ENCODE measurements at places on chromosomes 5 and 9.

DNA sequence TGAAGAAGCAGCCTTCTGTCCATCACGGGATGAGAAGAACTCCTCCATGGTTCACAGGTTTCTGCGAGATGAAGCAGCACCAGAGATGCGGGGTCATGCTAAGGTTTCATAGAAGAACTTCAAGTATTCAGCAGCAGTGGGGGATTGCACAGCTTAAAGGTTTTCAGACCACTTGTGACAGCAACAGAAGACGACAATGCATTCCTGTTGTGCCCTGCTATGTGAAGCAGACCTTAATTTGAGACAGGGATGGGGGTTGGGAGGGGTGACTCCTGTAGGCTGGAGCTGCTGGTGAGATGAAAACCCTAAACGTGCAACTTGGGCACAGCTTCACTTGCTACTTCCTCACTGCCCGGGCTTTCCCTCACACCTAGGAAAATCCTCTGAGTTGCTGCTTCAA lies 256.0 kb downstream of the SLIT3 start:
- DNase-seq, result no peak

GRCh38 chr5:142548739-142549275 lies 137.1 kb downstream of the FGF1 start:
- peak; percentile 40 for DNase-seq

- peak; percentile 87 for DNase-seq
These were observed 11.3 kb upstream of the DIPK1B start for GRCh38 chr9:136700959-136701667.

DNA sequence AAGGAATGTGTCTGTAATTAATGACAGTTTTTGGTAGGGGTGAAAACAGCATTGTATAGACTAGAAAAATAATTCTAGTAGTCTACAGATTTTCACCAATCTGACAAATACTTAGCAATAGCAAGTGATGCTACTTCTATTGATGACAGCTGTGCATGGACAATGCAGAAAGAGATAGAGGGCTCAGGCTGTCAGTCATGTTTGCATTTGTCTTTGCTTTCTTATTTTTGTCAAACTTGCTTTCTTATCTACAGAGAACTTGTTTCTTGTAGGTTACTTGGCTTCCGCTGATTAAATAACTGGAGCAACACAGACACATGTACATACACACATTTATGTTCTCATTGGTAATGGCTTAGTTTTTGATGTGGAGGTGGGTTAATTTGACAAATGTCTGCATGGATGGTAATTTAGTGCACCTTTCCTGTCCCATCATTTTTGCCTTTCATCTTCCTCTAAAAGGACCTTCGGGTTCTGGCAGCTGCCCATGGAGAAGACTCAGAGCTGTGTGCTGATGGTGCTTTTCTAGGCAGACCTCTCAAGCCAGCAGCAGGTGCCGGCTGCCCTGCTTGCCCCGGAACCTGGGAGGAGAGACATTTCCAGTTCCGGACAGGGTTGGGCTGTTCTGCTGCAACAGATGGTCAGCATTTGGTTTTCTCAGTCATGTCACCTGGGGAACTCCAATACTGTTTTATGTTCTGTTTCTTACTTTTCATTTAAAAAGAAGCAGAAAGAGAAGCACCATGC lies 28.8 kb downstream of the CAMK4 start:
- no peak for DNase-seq

DNA sequence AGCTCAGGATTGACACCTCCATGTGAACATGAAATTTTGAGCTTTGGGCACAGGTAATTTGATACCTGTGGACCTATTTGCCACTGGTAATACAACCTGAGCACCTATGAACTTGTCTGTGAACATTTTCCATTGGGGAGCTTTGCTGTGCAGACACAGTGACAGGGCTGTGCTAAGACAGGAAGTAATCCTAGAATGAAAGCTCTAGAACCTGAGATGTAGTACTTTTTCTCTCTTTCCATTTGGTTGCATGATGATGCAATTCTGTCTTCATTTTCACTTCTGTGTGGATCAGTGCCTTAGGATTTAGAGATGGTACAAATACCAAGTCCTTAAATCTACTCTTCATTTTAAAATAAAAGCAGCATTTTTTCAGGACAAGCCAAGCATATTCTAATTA lies 216.9 kb downstream of the NR3C1 start:
- no peak for DNase-seq

- DNase-seq, result no peak
These were observed 116.0 kb downstream of the ZNF354C start for GRCh38 chr5:179176166-179176565.

DNA sequence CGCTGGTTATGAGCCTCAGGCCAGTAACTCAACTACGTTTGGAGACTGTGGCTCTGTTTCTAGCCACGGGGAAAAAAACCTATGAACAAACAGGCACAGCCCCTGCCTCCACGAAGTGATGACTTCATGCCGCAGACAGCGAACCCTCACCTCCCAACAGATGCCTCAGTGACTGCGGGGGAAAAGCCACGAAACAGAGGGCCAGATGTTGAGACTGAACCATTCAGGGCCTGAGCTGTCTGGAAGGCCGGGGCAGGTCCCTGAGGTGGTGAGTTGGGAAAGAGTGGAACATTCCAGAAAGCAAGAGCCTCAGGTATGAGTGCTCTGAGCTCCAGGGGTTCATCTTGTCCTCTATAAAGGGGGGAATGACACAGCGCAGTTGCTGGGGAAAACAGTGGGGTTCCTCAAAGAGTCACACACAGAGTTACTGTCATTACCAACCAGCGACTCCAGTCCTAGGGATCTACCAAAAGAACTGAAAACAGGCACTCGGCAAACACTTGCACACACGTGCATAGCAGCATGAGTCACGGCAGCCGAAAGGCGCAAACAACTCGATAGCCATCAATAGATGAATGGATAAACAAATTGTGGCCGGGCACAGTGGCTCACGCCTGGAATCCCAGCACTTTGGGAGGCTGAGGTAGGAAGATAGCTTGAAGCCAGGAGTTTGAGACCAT lies 15.3 kb downstream of the PLPP7 start:
- DNase-seq, result no peak

DNA sequence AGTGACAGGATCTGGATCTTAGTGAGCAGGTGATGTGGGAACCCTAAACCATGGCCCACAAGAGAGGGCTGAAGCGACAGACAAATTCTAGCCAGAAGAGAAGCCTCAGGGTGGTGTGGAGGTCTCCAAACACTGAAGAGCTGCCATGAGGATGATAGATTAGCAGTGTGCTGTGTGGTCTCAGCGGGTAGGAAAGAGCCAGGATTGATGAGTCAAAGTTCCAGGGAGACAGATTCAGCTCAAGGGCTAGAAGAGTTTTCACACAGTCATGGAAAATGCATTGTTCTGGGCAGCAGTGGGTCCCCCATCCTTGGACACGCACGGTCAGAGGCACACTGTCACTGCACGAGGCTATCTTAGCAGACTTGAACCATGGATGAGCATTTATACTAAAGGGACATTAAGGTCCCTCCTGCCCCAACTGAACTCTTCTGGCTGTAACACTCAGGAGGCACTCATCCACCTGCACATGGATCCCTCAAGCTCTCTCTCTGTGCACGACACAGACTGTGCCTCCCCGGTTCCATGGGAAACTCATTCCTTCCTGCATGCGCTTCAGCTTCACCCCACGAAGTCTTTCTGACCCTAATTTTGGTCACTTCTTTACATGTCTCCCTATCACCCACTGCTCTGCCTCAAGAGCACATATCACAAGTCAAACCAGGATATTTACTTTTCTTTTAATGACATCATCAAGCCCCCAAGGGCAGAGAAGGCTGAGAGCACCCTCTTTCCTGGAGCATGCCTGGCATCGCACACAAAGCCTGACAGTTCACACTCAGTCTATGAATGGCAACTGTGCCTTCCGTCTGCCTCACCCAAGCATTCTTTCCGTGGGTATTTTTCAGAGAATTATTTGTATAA lies 84.8 kb downstream of the TLE1 start:
- no peak for DNase-seq

- DNase-seq, result peak; percentile 48
These were observed 83.9 kb upstream of the GRAMD2B start for GRCh38 chr5:126339215-126339805.

DNA sequence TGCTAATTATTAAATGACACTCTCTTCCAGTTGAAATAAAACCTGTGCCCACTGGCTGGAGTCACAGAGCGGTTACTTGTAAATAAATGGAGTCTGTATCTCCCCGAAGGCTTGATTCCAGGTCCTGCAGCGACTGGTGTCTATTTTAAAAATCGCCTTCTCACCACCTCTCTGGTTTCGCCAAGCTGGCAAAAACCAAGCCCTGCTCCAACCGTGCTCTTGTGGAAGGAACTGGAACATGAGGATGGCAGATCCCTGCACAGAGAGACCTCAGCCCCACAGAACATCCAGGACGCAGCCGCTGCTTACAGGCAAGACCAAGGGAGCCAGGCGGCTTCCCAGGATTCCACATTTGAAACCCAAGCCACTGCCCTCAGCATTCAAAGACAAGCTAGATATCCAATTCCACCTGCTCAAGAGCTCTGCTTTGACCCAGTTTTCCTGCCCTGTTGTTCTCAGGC lies 15.0 kb downstream of the SEMA4D start:
- no peak for DNase-seq

- DNase-seq, result no peak
These were observed 308.0 kb downstream of the MCTP1 start for GRCh38 chr5:94976853-94977252.

- DNase-seq, result no peak
These were observed 389.0 kb downstream of the RASEF start for GRCh38 chr9:82673919-82674318.
